ENCODE measurements at places on chromosomes 1 and 21. TPM values are rescaled to one million over a fixed set of nuclear protein-coding genes. Genes with fewer than 3 reads are reported as not detected.

Gene TMEM240
- polyA plus RNA-seq, result not detected

Gene PCSK9
- polyA plus RNA-seq, result not detected

Gene PLA2G2F
- not detected for polyA plus RNA-seq

Gene RNU1-1
- polyA plus RNA-seq, result not detected

Gene WARS2
- 15.5 TPM for polyA plus RNA-seq

Gene SYTL1
- polyA plus RNA-seq, result 124 TPM

Gene ELF3
- polyA plus RNA-seq, result not detected

Gene SELENOF
- 356 TPM for polyA plus RNA-seq

Gene GBP6
- polyA plus RNA-seq, result 0.63 TPM

Gene TAL1
- polyA plus RNA-seq, result not detected

Gene CDK18
- 0.43 TPM for polyA plus RNA-seq

- H3K27ac ChIP-seq, result no peak overlapping the region
- DNase-seq, result no peak
- no peaks in the 10 kb centered on the region for H3K4me1 ChIP-seq
- no peak overlapping the region for H3K4me3 ChIP-seq
- no peaks in the 10 kb centered on the region for H3K27me3 ChIP-seq
These were observed 6.9 kb downstream of the PLA2G5 start for GRCh38 chr1:20076710-20077461.

GRCh38 chr1:85330711-85331290 lies 54.4 kb upstream of the BCL10 start:
- H3K4me1 ChIP-seq, result no peaks in the 10 kb centered on the region
- H3K27me3 ChIP-seq, result no peaks in the 10 kb centered on the region
- H3K4me3 ChIP-seq, result no peak overlapping the region
- no peak for DNase-seq

- no peak overlapping the region for H3K4me3 ChIP-seq
- no peak overlapping the region for H3K27ac ChIP-seq
- DNase-seq, result no peak
- peaks cover 14% of the 10 kb centered on the region for H3K4me1 ChIP-seq
- no peaks in the 10 kb centered on the region for H3K27me3 ChIP-seq
These were observed 7.4 kb upstream of the SCYL3 start for GRCh38 chr1:169901115-169901514.

DNA sequence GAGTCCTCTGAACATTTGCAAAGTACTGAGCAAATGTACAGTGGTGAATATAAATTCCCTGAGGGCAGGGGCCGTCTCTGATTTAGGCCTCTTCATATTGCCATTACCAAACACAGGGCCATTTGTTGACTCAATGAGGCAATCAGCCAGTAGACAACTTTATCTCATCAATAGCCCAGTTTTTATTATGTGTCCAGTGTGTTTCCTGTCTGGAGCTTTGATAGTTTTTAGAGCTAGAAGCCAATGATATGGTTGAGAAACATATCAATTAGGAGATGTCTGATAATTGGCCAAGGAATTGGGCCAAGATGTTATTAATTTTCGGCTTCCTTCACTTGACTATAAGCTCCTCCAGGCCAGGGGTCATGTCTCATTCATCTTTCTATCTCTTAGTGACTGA lies 163.0 kb downstream of the ROR1 start:
- no peak for DNase-seq
- no peaks in the 10 kb centered on the region for H3K4me1 ChIP-seq
- no peak overlapping the region for H3K4me3 ChIP-seq
- H3K36me3 ChIP-seq, result no peaks in the 10 kb centered on the region
- H3K27ac ChIP-seq, result no peak overlapping the region

DNA sequence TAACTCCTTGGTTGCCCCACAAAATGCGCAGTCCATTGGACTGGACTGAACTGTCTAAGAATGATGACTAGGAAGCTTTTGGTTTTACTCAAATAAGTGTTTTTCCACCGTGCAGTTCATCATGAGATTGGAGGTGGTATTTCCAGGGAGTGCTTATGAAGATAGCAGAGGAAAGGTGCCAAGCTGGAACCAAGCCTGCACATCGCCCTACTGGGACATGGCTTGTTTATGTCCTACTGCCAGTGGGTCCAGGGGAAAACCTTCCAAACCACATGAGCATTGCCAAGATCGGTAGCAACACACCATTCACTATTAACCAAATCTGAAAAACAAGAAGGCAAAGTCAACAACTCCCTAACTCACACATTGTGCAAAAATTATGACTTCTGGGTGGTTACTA lies 54.7 kb upstream of the DSCAM start:
- H3K36me3 ChIP-seq, result no peaks in the 10 kb centered on the region
- no peaks in the 10 kb centered on the region for H3K27me3 ChIP-seq
- no peak overlapping the region for H3K4me3 ChIP-seq
- H3K27ac ChIP-seq, result no peak overlapping the region

- no peak overlapping the region for H3K4me3 ChIP-seq
- no peaks in the 10 kb centered on the region for H3K4me1 ChIP-seq
- no peak overlapping the region for H3K27ac ChIP-seq
- DNase-seq, result no peak
These were observed 58.0 kb upstream of the FAM3B start for GRCh38 chr21:41258617-41259016.

DNA sequence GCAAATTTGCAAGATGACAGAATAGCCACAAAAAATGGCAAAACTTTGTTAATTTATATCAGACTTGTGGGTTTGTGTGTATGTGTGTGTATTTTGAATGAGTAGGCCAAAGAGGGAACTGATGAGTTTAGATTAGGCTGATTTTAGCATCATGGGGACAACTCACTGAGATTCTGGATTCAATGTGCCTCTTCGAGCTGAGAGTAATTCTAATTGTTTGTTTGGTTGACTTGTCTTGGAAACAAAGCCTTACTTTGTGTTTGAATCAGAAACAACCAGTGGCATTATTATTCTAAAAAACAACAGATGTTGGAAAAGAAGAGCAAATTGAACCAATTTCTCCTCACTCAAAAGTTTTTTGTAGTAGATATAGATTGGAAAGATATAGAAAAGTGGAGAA lies 40.5 kb upstream of the C21orf91 start:
- no peaks in the 10 kb centered on the region for H3K36me3 ChIP-seq
- H3K27ac ChIP-seq, result no peak overlapping the region
- no peaks in the 10 kb centered on the region for H3K4me1 ChIP-seq
- H3K4me3 ChIP-seq, result no peak overlapping the region

DNA sequence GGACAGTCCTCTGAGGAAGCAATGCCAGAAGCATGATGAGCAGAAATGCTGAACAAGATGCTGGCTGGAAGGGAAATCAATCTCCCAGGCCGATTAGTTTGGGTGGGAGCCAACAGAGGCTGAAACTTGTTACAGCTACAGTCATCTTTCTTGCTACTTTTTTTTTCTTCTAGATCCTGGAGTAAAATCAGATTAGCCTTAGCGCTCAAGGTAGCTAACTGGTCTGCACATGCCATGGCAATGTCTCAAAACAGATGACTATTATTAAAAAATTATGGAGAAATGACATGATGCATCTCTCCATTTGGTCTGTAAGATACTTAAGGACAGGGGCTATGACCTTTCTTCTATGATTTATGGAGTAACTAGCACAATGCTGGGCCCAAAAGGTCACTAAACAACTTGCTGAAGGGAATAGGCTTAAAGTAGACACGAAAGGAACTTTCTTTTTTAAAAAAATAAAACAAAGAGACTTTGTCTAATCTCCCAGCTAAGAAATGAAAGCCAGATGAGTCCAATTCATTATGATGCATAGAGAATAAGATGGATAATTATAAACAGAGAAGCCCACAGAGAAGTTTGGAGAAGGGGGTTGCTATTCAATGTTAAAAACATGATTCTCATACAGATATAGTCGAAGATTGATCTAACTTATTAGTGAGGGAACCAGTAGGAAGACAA lies 42.5 kb downstream of the UTP25 start:
- no peaks in the 10 kb centered on the region for H3K4me1 ChIP-seq
- no peak overlapping the region for H3K4me3 ChIP-seq
- H3K36me3 ChIP-seq, result no peaks in the 10 kb centered on the region
- H3K27ac ChIP-seq, result no peak overlapping the region
- no peak for DNase-seq

GRCh38 chr1:59973719-59974118 lies 47.1 kb upstream of the CYP2J2 start:
- H3K4me1 ChIP-seq, result no peaks in the 10 kb centered on the region
- H3K36me3 ChIP-seq, result no peaks in the 10 kb centered on the region
- no peaks in the 10 kb centered on the region for H3K27me3 ChIP-seq
- no peak overlapping the region for H3K4me3 ChIP-seq
- DNase-seq, result no peak

DNA sequence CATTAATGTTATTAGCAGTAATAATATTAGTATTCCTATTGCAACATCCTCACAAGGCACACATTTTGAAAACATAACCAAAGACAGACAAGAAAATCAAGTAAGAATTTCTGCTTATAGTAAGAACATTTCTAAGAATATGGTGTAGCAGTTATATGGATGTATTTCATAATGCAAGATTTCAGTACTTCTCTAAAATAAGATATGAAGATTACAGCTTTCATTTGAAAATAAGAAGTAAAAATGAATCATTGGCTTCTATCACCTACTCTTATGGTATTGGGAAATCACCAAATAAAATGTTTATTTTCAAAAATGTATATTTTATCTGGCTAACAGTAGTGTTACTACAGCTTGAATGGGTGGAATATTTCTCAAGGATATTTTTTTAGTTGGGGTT lies 103.8 kb upstream of the USP25 start:
- H3K4me3 ChIP-seq, result no peak overlapping the region
- no peak for DNase-seq
- no peaks in the 10 kb centered on the region for H3K36me3 ChIP-seq
- no peaks in the 10 kb centered on the region for H3K27me3 ChIP-seq
- H3K27ac ChIP-seq, result no peak overlapping the region
- no peaks in the 10 kb centered on the region for H3K4me1 ChIP-seq

DNA sequence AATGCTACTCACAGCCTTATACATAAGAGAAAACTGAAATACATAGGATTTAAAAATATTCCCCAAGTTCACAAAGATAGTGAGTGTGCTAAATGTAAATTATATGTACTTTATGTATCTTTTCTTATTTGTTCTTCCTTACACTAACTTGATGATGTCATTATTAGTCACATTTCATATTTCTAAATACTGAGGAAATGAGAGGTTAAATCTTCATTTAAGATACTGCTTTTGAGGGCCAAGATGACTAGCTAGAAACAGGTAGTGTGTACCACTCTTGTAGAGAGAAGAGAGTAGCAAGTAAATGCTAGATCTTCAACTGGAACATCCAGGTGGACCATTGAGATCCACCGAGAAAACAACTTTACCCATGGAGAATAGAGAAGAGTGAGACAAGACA lies 29.8 kb downstream of the PYHIN1 start:
- H3K4me3 ChIP-seq, result no peak overlapping the region
- no peaks in the 10 kb centered on the region for H3K27me3 ChIP-seq
- peaks cover 14% of the 10 kb centered on the region for H3K36me3 ChIP-seq
- H3K4me1 ChIP-seq, result no peaks in the 10 kb centered on the region
- no peak for DNase-seq

- H3K4me3 ChIP-seq, result no peak overlapping the region
- H3K27me3 ChIP-seq, result no peaks in the 10 kb centered on the region
- DNase-seq, result no peak
- no peaks in the 10 kb centered on the region for H3K36me3 ChIP-seq
- H3K4me1 ChIP-seq, result no peaks in the 10 kb centered on the region
These were observed 195.2 kb downstream of the MRPL39 start for GRCh38 chr21:25412100-25412499.

DNA sequence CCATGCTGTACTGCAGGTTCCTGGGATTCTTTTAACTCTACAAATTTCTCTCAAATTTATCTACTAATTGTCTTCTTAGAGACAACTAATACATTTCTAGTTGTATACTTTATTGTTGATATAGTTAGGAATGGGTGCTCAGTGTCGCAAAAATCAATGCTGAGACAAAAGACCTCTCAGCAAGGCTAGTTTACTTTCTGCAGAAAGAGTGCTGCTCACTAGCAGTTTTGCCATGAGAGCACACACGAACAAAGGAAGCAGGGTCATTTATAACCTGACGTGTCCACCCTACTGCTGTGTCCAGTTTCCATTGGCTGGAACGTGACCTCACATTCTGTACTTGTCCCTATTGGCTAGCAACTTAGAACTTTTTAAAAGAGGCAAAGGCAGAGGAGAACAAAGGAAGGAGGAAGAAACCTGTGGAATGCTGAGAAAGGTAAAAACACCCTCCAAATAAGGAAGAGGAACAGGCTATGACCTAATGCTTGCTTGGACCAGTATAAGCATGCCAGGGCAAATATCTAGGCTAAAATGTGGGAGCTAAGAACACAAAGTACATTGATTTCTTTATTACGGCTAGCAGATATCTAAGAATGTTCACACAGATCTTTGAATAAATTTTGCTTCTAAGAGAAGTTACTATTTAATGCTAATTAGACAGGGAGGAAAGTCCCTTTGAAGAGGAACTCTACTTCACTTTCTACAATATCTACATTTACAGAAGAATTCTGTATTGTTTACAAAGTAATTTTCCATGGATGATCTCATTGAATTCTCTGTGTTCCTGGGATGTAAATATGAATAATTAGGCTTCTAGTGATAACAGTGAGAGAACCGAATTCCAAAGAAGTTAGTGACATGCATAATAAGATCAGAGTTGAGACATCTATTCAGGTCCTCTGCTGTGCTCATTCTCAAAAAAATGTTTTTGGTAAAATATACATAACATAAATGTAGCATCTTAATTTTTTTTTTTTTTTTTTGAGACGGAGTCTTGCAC lies 86.0 kb upstream of the MAP10 start:
- no peaks in the 10 kb centered on the region for H3K4me1 ChIP-seq
- H3K27me3 ChIP-seq, result peaks cover 5% of the 10 kb centered on the region
- H3K27ac ChIP-seq, result no peak overlapping the region
- H3K36me3 ChIP-seq, result no peaks in the 10 kb centered on the region
- no peak overlapping the region for H3K4me3 ChIP-seq

- H3K4me1 ChIP-seq, result peaks cover 2% of the 10 kb centered on the region
- H3K4me3 ChIP-seq, result no peak overlapping the region
- H3K36me3 ChIP-seq, result no peaks in the 10 kb centered on the region
- DNase-seq, result peak; percentile 41
- H3K27me3 ChIP-seq, result peaks cover 3% of the 10 kb centered on the region
- no peak overlapping the region for H3K27ac ChIP-seq
These were observed 1.1 kb downstream of the PERM1 start for GRCh38 chr1:980602-981395.

DNA sequence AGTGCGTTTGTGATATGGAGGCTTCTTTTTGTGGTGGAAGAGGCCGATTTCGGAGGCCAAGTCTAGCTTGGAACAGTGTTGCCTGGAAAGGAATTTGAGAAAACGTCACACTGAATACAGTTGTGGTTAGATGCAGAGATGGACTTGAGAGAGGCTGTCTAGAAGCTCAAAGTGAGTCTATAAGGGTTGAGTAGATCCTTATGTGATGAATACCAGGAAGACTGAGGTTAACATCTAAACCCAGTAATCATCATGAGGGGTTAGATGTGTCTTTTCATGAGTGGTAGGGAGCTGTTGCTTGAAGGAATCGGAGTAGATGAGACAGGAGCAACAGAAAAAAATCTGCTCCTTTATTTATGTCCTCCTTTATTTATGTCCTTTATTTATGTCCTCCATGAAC lies 114.6 kb upstream of the IVNS1ABP start:
- no peak for DNase-seq
- H3K27me3 ChIP-seq, result no peaks in the 10 kb centered on the region
- H3K4me3 ChIP-seq, result no peak overlapping the region
- H3K4me1 ChIP-seq, result no peaks in the 10 kb centered on the region
- no peaks in the 10 kb centered on the region for H3K36me3 ChIP-seq

All from CD8-positive, alpha-beta memory T cell (primary cell).